ENCODE measurements at places on chromosomes 7 and 10.

DNA sequence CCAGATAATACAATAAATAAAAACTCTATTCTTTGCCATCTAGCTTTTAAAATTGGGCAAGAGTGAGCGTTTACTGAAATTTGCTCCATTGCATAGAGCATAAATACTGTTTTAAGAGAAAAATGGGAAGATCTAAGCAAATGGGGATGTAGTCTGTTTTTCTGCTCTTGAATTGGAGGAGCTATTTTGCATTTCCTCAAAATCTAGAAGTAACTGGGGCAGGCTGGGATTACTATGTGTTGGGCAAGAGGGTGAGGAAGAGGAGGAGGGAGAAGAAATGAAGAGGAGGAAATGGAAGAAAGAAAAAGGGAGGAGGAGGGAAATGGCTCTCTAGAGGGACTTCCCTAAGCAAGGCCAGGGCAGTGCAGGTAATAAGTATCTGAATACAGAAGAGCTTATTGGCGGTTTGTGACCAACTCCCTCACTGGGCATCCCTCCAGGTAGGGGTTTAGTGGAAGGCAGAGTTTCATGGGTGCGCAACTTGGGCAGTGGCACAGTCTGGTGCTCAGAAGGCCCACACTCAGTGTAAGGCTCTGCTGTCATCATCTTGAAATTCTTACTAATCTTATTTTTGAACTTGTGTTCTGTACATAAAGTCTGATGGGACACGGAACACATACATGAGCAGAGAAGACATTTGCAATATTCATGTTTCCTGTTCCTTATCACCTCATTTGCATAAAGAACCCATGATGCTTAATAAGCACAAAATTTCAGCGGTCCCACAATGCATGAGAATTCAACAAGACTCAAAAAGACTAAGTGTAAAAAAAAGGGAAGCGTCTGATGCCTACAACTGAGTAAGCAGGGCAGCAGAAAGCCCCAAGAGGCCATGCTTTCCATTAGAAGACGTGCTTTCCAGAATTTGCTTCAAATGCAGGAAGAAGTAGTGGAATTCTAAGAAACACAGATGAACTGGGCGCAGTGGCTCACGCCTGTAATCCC lies 116.9 kb downstream of the EVX1 start:
- no peak for DNase-seq

DNA sequence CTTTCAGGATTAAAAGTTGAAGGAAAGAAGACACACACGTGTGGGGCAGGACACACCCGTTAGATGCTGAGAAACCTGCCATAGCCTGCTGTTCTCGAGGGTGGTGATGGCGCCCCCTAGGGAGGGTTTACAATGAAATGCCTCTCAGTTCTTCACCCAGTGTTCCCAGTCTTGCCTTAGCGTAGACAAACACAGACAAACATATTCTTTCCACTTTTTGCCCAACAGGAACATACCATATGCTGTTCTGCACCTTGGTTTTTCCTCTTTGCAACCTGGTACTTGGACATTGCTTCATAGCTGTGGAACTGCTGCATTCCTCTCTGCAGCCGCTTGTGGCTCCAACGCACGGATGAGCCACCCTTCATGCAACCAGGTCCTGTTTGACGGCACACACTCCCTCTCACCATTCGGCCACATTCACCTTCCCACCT lies 23.3 kb upstream of the HSPA12A start:
- DNase-seq = peak; percentile 58

- DNase-seq = peak; percentile 36
Measured at GRCh38 chr7:127918130-127918529, 113.1 kb downstream of the LRRC4 start.

DNA sequence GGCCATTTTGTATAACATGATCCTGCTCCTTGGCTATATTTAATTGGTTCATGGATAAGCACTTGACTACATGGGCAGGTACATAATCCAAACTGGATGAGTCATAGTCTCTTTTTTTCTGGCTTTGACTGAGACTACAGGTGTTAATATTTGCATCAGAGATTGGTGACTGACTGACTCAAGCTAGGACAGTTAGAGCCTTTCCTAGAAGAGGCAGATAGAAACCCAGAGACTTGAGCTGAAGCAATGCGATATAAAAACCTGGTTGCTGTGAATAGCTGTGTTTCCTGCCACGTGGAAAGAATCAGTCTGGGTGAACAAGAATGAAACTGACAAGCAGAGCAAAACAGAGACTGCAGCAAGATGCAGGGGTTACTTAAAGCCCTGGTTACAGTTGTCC lies 81.0 kb downstream of the SAMD9 start:
- peak; percentile 64 for DNase-seq

DNA sequence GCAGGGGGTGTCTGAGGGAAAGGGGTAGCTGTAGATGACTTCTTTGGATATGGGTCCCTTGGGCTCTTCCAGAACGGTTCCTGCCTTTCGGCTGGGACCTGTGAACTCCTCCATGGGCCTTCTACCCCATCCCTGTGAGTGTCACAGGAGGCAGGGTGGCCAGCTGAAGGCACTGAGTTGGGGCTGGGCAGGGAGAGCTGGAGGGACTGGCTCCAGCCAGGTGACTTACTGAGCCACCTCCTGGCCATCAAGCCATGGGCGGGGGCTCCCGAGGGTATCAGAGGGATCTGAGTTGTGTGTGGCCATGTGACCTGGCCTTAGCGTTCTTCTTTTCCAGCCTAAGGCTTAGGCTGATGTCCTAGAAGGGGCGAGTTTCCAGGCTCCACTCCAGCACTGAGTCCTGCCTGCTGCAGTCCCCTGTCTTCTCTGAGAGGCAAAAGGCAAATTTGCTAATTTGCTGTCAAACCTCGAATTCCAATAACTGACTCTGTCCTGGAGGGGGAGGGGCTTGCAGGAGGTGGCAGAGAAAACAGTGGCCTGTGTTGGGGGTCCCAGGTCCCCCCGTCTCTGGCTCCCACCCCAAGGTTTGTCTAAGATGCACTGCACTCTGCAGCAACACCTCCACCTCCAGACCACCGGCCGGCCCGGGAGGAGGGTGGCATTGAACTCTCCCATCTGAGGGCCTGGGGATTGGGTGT lies 27.2 kb downstream of the ADCYAP1R1 start:
- no peak for DNase-seq

GRCh38 chr7:102895602-102896001 lies 17.2 kb upstream of the LRRC17 start:
- no peak for DNase-seq

GRCh38 chr10:11898372-11899066 lies 75.4 kb downstream of the PROSER2 start:
- DNase-seq = no peak

DNA sequence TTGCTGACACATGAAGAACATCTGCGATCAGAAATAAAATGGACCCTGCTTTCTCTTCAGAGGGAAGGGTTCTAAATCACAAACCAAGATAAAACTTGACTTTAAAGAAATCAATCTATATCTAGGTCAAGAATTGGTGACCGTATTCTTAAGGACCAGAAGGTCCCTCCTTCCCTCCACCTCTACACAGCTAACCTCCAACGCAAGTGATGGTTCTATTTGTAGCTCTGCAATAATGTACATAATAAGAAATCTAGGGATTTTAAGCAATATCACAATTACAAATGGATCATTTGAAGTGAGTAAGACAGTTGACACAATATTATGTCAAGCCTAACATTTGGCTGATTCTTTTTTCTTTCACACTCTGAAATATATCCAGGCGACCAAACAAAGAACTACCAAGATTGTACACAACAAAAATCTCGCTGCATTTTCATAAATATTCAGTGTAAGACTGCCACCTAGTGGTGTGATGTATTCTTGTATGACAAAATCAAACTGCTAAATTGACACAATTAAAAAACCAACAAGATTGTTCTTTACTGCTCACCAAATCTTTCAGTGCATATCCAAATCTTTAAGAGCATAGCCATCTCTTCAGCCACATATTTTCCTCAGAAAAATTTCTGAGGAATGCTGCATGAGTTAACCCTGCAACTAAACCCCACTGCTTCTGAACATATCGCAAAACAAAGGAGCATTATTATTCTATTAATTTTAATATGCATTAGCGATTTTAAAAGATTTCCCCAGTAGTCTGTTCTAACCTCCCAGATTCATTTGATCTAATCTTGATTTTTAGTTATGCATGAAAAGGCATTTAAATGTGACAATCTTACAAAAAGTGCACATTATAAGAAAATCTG lies 44.5 kb downstream of the ICA1 start:
- no peak for DNase-seq

DNA sequence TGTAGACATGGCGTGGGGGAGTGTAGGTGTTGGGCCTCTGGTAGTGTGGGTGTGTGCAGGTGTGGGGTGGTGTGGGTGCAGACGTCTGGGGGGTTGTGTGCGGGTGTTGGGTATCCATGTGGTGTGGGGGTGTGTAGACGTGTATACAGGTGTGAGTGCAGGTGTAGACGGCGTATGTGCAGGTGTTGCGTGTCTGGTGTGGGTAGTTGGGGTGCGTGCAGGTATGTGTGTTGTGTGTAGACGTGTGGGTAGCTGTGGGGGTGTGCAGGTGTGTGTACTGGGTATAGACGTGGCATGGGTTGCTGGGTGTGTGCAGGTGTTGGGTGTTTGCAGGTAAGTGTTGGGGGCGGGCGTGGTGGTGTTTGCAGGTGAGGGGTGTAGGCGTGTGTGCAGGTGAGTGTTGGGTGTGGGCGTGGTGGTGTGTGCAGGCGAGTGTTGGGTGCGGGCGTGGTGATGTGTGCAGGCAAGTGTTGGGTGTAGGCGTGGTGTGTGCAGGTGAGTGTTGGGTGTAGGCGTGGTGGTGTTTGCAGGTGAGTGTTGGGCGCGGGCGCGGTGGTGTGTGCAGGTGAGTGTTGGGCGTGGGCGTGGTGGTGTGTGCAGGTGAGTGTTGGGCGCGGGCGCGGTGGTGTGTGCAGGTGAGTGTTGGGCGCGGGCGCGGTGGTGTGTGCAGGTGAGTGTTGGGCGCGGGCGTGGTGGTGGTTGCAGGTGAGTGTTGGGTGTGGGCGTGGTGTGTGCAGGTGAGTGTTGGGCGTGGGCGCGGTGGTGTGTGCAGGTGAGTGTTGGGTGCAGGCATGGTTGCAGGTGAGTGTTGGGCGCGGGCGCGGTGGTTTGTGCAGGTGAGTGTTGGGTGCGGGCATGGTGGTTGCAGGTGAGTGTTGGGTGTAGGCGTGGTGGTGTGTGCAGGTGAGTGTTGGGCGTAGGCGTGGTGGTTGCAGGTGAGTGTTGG lies 16.6 kb downstream of the GET4 start:
- no peak for DNase-seq

GRCh38 chr10:17249820-17250219 lies 21.8 kb downstream of the VIM start:
- DNase-seq = no peak

DNA sequence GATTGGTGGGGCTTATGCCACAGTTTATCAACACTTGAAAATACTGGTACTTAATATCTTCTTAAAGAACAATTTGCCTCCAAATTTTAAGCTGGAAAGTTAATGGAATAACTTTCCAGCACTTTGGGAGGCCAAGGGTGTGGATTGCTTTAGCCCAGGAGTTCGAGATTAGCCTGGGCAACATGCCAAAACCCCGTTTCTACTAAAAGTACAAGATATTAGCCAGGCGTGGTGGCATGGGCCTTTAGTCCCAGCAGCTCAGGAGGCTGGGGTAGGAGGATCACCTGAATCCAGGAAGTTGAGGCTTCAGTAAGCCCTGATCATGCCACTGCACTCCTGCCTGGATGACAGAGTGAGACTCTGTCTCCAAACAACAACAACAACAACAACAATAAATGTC lies 56.0 kb downstream of the PRF1 start:
- no peak for DNase-seq

DNA sequence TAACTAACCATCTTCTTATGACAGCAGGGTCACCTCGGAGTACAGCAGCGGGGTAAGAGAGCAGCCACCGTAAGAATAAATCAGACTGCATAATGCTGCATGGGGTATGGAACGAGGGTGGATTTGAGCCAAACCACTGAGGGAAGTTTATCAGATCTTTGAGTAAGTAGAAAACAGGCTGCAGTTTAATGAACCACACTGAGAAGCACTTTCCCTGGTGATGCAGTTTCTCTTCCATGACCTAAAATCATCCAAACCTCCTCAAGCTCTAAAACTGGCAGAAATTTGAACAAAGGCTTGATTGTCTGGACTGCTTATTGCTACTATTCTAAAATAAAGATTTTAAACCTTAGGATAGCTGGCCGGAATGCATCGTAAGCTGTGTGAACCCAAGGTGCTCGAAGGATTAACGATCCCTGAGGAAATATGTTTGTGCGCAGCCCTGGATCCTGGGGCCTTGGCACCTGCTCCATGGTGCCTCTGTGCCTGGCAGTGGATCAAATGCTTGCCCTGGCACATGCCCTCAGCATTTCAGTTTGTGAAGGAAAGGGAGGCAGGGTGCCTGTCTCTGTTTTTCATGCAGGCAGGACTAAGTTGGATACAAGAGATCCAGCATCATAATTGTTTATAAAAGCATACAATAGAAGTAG lies 322.7 kb downstream of the LHFPL3 start:
- no peak for DNase-seq

DNA sequence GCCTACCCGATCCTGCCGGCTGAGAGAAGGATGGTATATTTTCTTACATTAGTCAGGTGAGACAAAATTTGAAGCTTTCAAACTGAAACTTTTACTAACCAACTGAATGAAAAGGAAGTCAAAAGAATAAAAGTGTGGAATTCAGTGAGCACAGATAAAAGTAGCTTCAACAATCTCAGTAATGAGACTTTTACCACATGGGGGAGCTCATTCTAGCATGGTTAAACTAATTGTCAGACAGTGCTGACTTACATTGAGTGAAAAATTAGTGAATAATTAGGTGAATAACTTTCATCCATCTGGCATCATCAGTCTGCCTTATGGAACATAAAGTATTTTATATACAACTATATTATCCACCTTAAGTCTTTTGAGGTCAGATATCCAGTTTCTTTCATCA lies 8.4 kb downstream of the FAM237B start:
- no peak for DNase-seq

DNA sequence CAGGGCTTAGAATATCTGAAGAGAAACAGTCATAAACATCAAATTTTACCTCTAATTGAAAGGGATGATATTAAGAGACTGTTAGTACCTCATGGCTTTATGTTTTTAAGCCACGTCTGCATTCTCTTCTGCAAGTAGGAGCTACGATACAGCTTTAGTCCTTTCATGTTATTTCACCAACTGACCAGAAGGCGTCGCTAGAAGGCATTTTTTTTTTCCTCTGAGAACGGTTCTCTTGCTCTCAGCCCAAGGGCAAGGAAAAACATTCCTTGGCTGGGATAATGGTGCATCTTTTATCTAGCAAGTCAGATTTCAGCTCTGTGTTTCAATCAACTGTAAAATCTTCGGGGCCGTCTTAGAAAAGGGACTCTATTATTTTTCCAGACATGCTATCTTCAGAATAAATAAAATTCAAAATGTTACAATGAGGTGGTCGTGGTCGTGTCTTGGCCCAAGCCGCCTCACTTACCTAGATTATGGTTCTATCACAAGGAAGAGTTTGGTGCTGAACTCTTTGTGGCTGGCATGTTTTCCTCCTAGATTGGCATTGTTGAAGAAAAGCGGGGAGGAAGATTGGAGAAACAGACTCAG lies 41.6 kb upstream of the LYZL2 start:
- DNase-seq = no peak

- DNase-seq = no peak
Measured at GRCh38 chr10:100618091-100618615, 82.4 kb downstream of the HIF1AN start.

DNA sequence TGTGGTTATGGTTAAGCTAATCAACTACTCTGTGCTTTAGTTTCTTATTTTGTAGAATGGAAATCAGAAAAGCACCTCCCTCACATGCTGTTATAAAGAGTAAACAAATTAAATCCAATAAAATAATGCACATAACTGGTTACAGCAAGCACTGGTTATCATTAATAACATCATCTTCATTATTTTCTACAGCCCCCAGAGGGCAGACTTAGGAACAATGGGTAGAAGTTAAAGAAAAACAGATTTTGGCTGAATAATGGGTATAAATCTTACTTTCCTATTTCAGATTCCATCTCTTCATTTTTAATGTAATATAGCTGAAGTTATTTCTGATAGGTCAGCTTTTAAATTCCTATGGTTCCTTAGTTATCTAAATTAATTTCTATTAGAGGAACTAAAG lies 126.5 kb downstream of the DOCK4 start:
- no peak for DNase-seq
